ENCODE measurements at places on chromosomes 1 and 21.
A peak's percentile ranks its signal among the peaks of the same experiment; 100 is the strongest.

DNA sequence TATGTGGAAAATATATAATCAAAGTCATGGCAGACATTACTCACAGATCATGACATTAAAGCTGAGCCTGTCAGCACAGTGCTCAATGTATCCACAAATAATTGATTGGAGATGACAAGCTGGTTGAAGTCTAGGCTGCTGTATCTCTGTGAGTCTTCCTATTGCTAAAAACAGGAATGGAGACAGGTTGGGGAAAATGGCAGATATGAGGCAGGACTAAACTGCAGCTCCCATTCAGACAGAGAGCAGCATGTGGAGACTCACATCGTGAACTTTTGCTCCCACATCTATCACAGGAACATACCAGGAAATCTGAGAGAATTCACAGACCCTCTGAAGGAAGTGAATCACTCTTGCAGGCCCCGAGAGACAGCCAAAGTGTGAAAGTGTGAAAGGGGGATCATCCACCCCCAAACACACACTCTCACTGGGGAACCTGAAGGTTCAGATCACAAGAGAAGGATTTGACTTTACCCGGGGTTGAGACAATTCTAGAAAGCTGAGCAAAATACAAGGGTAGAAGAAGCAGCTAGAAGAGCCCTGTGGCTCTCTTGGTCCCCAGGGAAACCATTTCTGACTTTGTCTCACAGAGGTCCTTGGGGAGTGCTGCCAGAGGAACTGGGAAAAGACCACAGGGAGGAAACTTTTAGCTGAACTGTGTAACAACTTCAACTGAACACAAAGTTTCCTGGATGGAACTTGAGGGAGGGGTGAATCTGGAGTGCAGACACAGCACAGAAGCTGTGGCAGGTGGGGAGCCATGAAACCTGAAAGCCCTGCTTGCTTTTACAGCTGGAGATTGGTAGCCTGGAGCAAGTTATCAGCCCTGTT, 173.4 kb downstream of the S1PR1 start:
- DNase-seq = no peak

- no peak for DNase-seq
Observed at GRCh38 chr1:32915766-32916706, 14.8 kb upstream of the TMEM54 start.

DNA sequence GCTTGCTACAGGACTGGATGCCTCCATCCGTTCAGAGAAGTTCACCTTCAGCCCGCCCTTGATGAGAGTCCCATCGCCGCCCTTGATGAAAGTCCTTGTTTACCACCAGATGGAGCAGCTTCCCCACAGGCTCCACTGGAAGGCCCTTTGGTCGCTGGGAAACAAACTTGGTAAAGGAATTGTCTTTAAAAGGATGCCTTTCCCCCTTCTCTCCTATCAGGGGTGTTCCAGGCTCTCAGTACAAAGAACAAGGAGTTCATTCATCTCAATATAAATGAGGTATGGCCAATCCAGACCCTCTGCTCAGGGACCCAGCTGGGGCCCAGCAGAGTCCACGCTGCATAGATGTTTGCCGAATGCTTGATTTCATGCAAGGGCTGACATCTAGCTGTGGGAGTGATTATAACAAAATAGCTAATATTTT, 50.8 kb downstream of the CAPN9 start:
- peak; percentile 62 for DNase-seq

DNA sequence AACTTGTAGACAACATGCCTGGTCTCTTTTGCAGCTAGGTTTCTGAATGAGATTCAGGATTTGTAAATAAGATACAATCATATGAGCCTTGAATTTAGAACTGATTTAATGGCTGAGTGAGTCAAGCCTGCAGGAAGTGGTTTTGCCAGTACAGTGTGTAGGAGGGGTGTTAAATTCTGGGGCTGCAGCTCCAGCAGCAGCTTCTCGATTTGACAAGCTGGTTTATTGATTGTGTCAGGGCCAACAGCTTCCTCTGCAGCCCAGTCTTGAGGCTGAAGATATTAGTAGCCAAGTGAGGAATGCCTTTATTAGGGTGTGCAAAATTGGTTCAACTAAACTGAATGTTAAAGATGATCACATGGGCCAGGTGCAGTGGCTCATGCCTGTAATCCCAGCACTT, 11.5 kb upstream of the PLA2G5 start:
- no peak for DNase-seq

DNA sequence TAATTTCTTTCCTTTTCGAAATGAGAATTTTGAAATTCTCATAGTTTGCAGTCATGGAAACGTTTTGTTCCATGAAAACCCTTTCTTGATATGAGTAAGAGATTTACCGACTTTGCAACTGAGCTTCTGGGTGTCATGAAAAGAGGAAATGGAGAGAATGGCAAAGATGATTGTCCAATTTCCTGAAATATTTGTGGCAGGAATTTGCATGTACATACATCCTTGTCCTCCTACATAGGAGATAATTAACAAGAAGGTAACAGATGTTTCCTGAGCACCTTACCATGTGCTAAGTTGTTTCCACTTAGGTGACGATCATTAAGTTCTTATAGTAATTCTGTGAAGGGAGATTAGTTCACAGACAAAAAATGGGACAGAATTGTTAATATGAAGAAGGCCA, 170.7 kb downstream of the NEGR1 start:
- no peak for DNase-seq

GRCh38 chr1:204990059-204990664, 52.9 kb upstream of the CNTN2 start:
- DNase-seq = no peak

DNA sequence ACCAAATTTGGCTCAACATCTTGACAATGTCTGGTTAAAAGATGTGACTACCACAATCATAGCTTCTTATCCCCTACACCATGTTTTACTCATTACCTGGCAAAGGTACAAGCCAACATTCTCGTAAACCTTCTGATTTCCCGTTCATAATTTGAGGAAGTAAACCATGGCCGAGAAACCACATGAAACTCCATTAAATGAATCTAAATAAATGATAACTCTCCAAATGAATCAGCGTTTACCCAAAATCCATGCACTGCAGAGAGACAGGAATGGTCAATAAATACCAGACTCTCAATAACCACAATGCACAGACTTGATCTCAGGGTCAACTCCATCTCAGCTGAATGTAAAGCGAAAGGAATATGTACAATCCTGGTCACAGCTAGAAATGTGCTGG, 125.2 kb downstream of the TYW3 start:
- no peak for DNase-seq

DNA sequence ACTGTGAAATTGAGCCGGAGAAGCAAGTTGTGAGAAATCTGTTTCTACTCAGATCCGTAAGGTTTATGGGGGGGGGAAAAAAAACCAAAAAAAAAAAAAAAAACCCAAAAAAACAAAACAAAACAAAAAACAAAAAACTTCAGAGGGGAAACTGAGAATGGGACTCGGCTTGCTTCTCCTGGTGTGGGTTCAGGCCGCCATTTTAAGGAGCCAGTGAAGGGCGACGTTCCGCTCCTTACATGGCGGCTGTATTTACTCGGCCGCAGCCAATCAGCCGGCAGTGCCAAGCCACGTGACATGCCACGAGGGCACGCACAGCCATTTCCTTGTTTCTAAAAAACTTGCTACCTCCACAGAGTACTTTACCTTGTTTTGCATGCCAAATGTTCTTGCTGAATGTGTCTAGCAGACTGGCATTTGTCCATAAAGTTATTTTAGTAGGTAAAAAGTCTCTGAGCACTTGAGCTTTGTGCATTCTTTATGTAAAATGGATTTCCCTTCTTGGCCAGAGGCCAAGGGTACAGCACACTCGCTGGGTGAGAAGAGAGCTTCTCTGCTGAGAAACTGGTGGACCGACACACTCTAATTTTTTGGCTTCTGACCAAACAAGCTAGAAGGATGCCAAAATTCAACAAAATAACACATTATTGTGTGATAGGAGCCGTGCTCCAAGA, 101.8 kb downstream of the NFIA start:
- peak; percentile 91 for DNase-seq

- no peak for DNase-seq
Observed at GRCh38 chr1:110533230-110533629, 14.3 kb upstream of the KCNA10 start.

GRCh38 chr1:77342745-77343144, 60.9 kb downstream of the AK5 start:
- DNase-seq = no peak

DNA sequence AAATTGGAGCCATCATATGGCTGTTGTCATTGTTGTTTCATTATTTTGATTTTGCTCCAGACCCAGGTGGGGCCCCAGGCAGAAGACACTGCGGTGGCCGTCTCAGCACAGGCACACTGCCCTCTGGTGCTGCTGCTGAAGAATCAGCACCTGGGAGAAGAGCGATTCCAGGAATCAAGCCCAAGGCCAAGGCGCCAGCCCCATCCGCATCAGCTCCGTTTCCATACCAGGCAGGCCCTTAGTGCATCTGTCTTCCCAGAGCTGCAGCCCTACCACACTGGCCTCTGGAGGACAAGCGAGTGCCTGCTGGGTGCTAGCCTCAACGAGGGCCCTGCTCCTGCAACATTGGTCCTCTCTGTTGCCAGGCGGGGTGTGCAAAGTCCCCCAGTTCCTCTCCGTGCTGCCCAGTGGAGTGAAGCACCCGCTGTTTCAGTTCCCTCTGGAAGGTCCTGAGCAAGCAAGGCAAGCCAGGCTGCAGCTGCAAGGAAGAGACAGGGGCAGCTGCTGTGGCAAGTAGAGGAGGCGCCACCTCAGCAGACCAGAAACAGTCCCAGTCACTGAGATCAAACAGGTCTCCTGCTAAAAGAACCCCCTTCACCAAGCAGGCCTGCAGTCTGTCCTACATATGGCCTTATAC, 5.2 kb downstream of the GRIK3 start:
- DNase-seq = no peak

DNA sequence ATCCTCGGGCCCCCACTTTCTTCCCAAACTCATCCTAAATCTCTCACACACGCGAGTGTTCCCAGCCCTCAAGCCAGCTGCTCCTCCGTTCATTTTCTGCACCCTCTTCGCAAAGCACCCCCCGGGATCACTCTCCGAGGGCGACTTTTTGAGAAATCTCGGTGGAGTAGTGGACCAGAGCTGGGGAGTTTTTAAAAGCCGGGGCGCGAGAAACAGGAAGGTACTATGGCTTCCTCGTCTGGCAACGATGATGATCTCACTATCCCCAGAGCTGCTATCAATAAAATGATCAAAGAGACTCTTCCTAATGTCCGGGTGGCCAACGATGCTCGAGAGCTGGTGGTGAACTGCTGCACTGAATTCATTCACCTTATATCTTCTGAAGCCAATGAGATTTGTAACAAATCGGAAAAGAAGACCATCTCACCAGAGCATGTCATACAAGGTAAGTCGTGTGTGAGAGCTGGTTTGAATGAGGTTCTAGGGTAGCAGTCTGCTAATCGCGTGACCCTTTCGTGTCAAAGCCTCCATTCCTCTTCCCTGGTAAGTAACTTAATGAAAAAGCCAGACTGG, 800 bp downstream of the DR1 start:
- DNase-seq = peak; percentile 53

DNA sequence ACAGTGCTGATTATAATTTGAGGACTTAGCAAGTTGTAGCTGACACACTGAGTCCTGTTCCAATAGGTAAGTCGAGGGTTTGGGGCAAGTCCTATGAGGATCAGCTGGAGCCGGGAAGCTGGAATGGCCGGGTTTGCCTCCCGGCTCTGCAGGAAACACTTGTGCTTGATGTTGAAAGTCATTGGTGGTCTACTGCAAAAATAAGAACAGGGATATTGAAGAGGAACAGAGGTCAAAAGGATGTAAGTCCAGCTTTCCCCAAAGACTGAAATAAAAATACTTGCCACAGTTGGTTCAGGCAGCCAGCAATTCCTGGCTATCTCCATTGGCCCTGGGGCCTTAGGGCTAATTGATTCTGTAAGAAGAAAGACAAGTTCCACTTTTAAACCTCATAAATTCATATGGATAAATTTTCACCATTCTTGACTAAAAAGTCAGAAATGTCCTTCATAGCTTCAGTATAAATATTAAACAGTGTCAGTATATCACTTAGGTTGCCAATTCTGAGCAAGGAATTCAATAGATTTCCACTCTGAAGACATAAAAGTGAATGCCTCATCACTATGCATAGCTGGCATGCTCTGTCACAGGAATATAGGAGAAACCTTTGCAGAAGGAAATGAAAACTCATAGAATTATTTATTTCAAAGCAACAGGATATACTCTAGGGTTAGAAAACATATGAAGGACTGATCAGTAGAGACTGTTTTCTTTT, 165.2 kb downstream of the AK5 start:
- no peak for DNase-seq

- no peak for DNase-seq
Observed at GRCh38 chr1:202038688-202039346, 28.4 kb downstream of the ELF3 start.

GRCh38 chr1:207811319-207811718, 59.5 kb downstream of the CD46 start:
- DNase-seq = no peak

DNA sequence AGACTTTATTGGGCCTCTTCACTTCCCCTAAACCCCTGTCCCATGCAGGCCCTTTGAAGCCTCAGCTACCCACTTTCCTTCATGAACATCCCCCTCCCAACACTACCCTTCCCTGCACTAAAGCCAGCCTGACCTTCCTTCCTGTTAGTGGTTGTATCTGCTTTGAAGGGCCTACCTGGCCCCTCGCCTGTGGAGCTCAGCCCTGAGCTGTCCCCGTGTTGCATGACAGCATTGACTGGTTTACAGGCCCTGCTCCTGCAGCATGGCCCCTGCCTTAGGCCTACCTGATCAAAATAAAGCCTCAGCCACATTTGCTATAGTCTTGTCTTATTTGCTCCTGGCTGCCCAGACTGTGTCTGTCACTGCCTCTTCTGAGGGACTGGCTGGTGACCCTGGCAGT, 5.5 kb downstream of the GSTM4 start:
- no peak for DNase-seq

DNA sequence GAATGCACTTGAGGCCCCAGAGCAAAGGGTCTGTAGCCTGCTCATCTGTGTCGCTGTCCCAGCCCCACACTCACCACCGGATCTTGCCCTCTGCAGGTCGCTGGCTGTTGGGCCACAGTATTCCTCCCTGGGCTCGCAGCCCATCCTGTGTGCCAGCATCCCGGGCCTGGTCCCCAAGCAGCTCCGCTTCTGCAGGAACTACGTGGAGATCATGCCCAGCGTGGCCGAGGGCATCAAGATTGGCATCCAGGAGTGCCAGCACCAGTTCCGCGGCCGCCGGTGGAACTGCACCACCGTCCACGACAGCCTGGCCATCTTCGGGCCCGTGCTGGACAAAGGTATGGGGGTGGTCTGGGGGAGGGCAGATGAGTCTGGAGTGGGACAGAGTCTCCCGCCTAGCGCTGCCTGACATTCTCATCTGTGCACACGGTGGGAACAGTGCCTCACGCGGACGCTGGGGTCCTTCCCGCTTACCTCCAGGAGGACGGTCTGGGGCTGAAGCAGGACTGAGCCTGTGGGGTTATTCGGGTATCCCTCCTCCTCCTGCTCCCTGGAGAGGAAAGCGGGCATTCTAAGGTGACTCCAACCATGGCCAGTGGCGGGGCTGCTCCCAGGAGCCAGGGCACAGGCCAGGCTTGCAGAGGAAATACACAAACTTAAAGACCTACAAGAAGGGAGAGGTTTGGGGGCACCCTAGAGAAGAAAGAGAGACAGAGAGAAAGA, 15.9 kb downstream of the WNT3A start:
- no peak for DNase-seq

GRCh38 chr21:42463861-42464515, 32.0 kb downstream of the RSPH1 start:
- peak; percentile 33 for DNase-seq

- DNase-seq = no peak
Observed at GRCh38 chr1:180982422-180982821, 40.2 kb downstream of the STX6 start.

GRCh38 chr1:2474933-2475371, 1.1 kb upstream of the PLCH2 start:
- no peak for DNase-seq

GRCh38 chr1:185305419-185305818, 11.6 kb downstream of the IVNS1ABP start:
- no peak for DNase-seq
